ENCODE measurements at places on chromosomes 6 and 20. TPM values are rescaled to one million over a fixed set of nuclear protein-coding genes. Genes with fewer than 3 reads are reported as not detected.

DNA sequence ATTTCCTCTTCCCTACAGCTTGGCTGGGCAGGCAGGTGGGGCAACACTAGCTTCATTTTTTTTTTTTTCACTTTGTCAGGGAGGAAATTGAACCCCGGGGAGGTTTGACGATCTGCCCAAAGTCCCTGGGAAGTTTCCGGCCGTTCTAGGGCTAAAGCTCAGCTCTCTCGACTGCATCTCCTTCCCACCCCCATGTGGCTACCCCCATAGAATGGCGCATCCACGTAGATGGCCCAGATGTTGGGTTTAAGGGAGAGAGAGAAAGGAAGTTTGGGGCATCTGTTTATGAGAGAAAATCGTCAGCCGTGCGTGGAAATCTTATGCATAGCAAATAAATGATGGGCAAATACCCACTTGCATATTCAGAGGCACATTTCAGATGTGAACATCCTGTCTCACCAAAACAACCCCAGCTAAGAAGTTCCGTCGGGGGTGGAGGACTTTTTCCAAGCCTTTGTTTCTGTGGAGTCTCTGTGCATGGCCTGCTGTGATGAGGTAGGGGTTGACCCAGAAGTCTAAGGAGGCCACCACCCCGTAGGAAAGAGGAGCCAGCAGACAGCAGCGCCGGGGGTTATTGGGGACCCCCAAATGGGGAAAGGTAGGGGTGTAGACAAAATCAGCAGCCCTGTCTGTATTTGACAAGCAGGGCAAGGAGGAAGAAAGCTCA, 40.5 kb upstream of the ZNF831 start:
- DNase-seq, result no peak

DNA sequence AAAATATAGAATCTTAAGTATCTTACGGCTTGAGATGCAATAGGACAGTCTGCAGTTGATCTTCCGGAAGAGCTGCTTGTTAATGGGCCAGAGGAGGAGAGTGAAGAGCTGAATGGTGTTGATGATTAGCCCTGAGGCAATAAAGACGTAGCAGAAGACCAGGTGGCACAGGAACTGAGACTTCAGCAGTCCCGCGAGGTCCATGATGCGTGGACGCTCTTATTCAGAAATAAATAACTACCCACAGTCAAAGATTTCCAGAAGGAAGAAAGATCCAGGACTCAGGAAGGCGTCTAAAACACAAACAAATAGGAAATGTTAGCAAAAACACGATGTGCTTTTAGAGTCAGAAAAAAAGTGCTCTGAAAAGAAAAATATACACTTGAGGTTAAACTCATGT, 41.9 kb downstream of the AGPAT4 start:
- no peak for DNase-seq

DNA sequence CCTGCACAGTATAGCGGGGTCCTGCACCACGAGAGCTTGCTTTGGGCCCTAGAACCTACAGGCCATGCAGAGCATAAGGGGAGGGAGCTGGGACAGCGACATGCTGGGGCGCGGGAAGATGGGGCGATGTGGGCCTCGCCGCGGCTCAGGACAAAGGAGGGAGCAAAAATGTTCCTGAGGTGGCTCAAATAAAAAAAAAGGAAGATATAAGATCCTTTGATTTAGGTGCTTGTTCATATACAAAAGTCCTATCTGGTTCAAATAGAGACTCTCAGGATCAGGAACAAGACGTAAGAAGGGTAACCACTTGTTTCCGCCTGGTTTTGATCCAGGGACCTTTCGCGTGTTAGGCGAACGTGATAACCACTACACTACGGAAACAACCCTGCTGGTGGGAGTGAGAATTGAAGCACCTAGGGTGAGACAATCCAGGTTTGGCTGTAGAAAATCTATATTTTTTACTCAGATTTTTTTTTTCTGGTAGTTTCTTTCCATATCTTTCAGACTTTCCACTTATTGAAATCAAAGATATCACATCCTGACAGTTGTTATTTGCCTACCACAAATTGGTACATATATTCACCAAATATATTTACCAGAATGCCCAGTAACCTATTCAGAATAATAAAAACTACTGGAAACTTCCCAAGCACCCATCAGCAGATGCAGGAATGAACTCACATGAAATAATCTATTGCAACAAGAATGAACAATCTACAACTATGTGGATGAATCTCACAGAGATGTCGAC, 177.9 kb upstream of the ZNF184 start:
- no peak for DNase-seq

- no peak for DNase-seq
Measured at GRCh38 chr6:32461493-32461892, 21.8 kb downstream of the HLA-DRA start.

GRCh38 chr6:150949526-150949925, 84.0 kb downstream of the MTHFD1L start:
- DNase-seq, result no peak

DNA sequence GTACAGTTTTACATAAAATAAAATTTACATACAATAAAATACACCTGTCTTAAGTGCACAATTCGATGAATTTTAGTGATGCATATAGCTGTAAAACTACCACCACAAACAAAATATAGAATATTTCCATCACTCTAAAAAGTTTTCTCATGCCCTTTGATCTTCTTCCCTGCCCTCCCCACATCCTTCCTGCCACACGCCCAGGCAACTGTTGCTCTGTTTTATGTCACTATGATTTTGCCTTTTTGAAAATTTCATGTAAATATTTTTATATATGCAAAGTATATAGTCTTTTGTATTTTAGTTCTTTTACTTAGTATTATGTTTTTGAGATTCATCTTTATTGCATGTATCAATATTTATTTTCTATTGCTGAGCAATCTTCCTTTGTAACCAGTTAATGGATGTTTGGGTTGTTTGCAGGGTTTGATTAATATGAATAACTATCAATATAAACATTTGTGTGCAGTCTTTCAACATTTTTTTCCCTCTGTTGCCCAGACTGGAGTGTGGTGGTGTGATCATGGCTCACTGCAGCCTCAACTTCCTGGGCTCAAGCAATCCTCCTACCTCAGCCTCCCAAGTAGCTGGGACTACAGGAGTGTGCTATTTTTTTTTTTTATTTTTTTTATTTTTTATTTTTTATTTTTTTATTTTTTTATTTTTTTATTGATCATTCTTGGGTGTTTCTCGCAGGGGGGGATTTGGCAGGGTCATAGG, 23.8 kb upstream of the SAMHD1 start:
- DNase-seq, result no peak

DNA sequence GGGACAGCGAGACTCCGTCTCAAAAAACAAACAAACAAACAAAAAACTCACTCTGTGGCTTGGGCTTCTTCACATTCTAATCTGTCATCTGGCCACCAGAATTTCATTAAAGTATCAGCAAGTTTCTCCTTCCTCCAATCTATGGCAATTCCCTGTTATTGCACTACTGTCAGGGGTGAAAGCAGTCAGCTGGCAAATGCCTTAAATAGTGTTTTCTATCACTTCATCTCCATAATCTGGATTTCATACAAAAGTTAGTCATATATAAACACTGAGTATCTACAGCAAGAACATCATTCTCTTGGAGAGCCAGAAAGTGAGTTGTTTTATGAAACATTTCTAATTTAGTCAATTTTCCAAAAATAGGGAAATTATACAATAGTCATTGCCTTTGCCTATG, 56.1 kb downstream of the PHACTR3 start:
- no peak for DNase-seq

DNA sequence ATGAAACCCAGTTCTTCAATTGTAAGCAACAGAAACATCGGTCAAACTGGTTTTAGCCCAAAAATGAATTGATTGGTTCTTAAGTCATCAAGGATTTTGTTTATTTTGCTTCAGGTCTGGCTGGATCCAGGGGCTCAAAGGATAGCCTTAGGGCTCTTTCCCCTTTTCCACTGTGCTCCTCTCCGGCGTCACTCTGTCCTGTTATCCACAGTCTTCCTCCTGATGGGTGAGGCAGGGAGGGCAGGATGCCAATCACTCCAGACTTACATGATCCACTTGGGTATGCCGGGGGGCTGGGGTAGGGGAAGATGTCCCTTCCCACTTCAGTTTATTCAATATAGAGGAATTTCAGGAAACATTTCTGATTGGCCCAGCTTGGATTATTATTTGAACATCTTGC, 40.0 kb downstream of the PLAGL2 start:
- no peak for DNase-seq

DNA sequence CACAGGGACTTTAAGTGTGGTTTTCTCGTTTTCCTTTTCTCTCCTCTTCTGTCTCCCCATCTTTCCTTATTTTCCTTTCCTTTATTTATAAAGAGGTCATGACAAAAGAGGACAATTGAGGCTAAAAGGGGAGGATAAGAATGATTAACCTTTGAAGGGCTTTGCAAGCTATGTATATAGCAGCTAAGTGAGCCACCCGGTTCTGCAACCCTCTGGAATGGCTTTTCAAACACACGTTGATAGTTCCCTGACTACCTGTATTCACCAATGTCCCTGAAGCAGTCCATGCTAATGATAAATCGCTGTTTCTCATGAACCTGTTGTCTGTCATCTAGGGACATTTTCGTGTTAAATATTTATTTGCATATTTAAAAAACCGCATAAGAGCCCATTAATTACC, 124.4 kb upstream of the RALGAPA2 start:
- no peak for DNase-seq

DNA sequence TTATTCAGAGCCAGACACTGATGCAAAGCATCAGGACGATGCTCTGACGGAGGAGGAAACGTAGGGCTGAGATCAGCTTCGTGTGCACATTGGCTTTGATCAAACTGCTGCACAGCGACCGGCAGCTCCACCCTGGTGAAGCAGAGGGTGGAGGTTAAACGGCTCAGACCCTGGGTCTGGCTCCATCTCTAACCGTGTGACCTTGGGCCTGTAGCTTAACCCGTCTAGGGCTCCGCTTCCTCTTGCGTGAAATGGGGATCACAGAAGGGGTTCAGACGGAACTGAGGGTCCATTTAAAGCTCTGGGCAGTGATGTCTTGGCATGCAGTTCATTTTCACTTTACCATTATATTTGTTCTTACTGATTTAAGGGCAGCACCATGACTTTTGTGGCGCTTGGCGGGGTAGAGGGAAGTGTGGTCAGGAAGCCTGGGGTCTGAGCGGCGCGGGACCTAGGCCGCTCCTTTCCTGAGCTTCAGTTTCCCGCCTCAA, 644 bp downstream of the RBL1 start:
- no peak for DNase-seq

GRCh38 chr6:54700158-54700557, 146.4 kb upstream of the FAM83B start:
- no peak for DNase-seq

DNA sequence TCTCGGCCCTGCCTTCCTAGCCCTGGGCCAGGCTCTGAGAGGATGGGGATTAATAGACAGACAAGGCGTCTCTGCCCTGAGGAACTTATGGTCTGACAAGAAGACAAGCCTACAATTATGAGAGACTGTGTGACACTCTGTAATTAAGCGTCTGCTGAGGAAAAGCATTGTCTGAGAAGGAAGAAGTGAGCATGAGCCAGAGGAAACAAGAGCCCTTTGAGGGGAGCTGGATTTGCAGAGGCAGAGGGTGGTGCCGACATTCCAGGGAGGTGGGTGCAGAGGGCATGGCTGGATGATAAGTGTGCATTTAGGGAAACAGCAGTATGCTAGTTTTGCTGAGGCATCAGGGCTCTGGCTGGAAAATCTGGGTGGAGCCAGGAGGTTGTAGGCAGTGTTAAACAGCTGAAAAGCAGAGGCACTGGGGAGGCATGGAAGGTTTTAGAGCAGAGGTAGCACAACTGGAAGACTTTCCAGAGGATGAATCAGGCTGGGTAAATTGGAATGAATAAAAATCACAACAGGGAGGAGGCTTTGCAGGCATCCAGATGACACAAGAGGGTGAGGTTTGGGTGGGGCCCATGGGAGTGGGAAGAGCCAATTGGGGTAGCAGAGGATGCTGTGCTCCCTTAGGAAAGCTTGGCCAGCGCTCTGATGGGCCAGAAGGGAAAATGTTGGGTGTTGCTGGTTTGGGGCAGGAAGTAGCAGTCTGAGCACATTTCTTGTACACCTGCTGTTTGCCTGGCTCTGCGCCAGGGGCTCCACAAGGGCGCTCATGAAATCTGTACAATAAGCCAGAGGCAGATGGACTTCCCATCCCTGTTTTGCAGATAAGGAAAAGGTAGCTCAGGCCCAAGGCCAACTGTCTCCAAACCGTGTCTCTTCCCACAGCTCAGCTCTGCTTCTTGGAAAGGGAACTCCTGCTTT, 74.0 kb upstream of the MYL9 start:
- DNase-seq, result no peak

GRCh38 chr6:122050242-122050755, 349.2 kb upstream of the HSF2 start:
- DNase-seq, result no peak

DNA sequence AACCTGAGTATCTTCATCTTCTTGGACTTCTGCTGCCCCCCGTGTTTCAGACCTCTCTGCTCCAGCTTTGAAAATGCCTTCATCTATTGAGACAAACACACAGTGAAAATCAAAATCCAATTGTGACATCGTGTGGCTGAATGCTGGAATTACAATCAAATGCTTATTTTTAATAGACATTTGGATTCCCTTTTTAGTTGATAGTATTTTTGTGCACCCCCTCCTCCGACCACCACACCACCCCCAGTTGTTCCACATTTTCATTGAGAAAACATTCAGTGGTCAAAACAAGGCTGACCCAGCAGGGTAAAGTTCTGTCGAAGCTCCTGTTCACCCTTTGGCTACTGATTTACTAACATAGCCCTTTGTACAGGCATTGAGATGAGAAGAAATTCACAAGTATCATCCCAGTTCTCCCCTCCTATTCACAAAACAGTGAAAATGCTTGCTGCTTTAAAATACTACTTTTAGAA, 79.0 kb downstream of the NRSN1 start:
- DNase-seq, result no peak

GRCh38 chr20:44643596-44644229, 7.8 kb downstream of the ADA start:
- no peak for DNase-seq

- DNase-seq, result no peak
Measured at GRCh38 chr20:55701467-55701866, 303.9 kb downstream of the CBLN4 start.

- no peak for DNase-seq
Measured at GRCh38 chr20:22810626-22811569, 224.2 kb upstream of the SSTR4 start.

GRCh38 chr20:46023999-46024398, 5.0 kb upstream of the SLC12A5 start:
- DNase-seq, result no peak

- no peak for DNase-seq
Measured at GRCh38 chr20:49888212-49889000, 26.9 kb downstream of the SPATA2 start.

- no peak for DNase-seq
Measured at GRCh38 chr20:61173961-61174725, 77.9 kb upstream of the CDH4 start.

The NHLRC1 gene
- total RNA-seq, result 0.74 TPM

The HS3ST5 gene
- total RNA-seq, result not detected

The CCNC gene
- total RNA-seq, result 47.4 TPM

The OOEP gene
- not detected for total RNA-seq

The RIPPLY2 gene
- total RNA-seq, result not detected

The RIPOR3 gene
- total RNA-seq, result 38.1 TPM

The MUC22 gene
- total RNA-seq, result 2.9 TPM

The GSTA4 gene
- 57.7 TPM for total RNA-seq

The AGER gene
- 8.1 TPM for total RNA-seq

The CENPQ gene
- total RNA-seq, result 1.7 TPM

The GNRH2 gene
- total RNA-seq, result not detected

The TBC1D22B gene
- total RNA-seq, result 12.5 TPM

The MMP24 gene
- total RNA-seq, result 0.98 TPM
